ENCODE measurements at places on chromosomes 1 and 21.

DNA sequence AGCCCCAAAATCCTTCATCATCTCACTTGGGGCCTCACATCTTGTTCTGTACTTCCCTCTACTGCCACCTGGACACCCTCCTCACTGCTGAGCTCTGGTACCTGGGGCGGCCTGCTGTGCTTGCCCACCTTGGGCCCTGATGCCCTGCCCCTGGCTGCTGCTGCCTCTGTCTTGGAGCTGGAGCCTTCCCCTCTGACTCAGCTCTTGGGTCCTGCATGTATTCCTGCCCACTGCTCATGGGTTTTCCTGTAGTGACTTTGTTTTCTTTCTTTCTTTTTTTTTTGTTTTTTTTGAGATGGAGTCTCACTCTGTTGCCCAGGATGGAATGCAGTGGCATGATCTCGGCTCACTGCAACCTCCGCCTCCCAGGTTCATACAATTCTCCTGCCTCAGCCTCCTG, 37.5 kb downstream of the TRAPPC10 start:
- peaks cover 41% of the 10 kb centered on the region for H3K36me3 ChIP-seq
- peaks cover 20% of the 10 kb centered on the region for H3K4me1 ChIP-seq
- H3K27me3 ChIP-seq: no peaks in the 10 kb centered on the region
- no peak for DNase-seq

GRCh38 chr1:155294520-155295182, 6.6 kb downstream of the PKLR start:
- peaks cover 8% of the 10 kb centered on the region for H3K4me1 ChIP-seq
- no peak overlapping the region for H3K27ac ChIP-seq
- no peaks in the 10 kb centered on the region for H3K36me3 ChIP-seq

- no peak for DNase-seq
- H3K27ac ChIP-seq: no peak overlapping the region
- H3K4me1 ChIP-seq: peaks cover 5% of the 10 kb centered on the region
- no peaks in the 10 kb centered on the region for H3K27me3 ChIP-seq
- H3K4me3 ChIP-seq: no peak overlapping the region
- H3K36me3 ChIP-seq: no peaks in the 10 kb centered on the region
Observed at GRCh38 chr1:198493329-198493728, 47.2 kb downstream of the ATP6V1G3 start.

DNA sequence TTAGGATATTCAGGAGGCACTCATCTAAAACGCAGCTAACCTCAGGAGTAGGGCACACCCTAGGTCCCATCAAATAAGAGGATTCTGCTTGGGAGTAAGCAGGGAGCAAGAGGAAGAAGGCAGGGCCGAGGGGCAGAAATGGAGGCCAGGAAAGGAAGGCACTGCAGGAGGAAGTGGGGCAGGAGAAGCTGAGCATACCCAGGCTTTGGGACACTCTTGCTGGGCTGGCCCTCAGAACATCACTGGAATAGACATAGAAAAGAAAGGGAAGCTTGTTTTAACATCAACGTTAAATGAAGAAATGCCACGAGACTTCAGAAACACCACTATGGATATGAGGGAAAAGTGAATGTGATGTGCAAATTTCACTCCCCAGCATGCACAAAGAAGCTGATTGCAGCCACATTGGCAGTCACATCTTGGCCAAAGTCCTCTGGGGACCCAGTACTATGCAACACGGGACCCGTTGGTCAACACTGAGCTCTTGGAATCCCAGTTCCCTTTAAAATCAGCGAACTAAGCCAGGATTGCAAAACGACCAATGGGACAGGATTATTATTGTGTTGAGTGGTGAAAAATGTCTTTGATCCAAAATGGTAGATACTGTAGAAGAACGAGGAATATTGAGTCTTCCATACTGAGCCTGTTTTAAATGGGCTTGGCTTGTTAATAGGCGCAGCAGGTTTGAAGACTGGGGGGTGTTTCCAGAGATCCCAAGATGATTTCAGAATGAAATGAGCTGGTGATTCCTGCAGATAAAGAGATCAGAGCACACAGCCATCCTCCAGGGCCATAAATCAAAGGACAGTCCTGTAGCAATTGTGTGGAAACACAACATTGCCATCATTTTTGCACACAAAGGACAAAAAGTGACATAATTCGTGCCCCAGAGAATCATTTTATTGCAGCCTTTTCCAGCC, 152.4 kb downstream of the TOMM20 start:
- peaks cover 16% of the 10 kb centered on the region for H3K36me3 ChIP-seq
- peaks cover 86% of the 10 kb centered on the region for H3K4me1 ChIP-seq
- no peak for DNase-seq
- no peaks in the 10 kb centered on the region for H3K27me3 ChIP-seq
- no peak overlapping the region for H3K4me3 ChIP-seq
- H3K27ac ChIP-seq: peak overlapping the region; percentile 79

- H3K36me3 ChIP-seq: peaks cover 30% of the 10 kb centered on the region
- peak; percentile 73 for DNase-seq
- peaks cover 5% of the 10 kb centered on the region for H3K27me3 ChIP-seq
- peak overlapping the region; percentile 98 for H3K4me3 ChIP-seq
Observed at GRCh38 chr1:155136748-155137147, 1.1 kb downstream of the SLC50A1 start.

- H3K36me3 ChIP-seq: no peaks in the 10 kb centered on the region
- H3K4me1 ChIP-seq: peaks cover 14% of the 10 kb centered on the region
- no peak overlapping the region for H3K4me3 ChIP-seq
- no peak overlapping the region for H3K27ac ChIP-seq
Observed at GRCh38 chr1:87155170-87155569, 173.5 kb upstream of the LMO4 start.

DNA sequence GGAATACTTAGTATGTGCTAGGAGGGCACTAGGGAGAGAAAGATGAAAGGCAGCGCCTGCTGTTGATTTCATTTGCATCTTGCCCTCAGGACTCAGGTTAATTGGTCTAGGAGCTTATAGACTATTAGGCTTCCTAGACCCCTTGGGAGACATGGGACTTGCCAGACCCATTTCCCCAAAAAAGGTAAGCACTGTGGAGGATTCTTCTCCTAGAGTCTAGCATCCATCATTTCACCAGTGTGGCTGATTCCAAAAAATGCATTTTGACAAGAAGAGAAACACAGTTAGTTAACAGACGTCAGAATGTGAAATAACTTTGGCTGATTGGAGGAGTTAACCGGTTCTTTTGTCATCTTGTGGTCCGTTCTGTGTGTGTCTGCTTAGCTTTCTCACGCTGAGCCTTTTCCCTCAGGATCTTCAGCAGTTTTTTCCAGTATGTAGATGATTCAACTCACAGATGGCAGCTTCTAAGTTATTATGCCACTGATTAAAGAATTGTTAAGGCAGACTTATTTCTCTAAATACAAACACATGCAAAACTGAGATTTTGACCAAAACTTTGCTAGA, 108.8 kb downstream of the KIF26B start:
- H3K27ac ChIP-seq: no peak overlapping the region
- H3K4me1 ChIP-seq: no peaks in the 10 kb centered on the region
- H3K27me3 ChIP-seq: no peaks in the 10 kb centered on the region
- H3K36me3 ChIP-seq: no peaks in the 10 kb centered on the region

- no peak overlapping the region for H3K27ac ChIP-seq
- no peaks in the 10 kb centered on the region for H3K36me3 ChIP-seq
- peaks cover 7% of the 10 kb centered on the region for H3K4me1 ChIP-seq
- H3K27me3 ChIP-seq: no peaks in the 10 kb centered on the region
Observed at GRCh38 chr1:243475966-243476365, 220.1 kb downstream of the SDCCAG8 start.

GRCh38 chr1:40938393-40938792, 41.1 kb upstream of the CTPS1 start:
- no peak overlapping the region for H3K27ac ChIP-seq
- H3K27me3 ChIP-seq: peaks cover 6% of the 10 kb centered on the region
- no peaks in the 10 kb centered on the region for H3K4me1 ChIP-seq
- H3K36me3 ChIP-seq: no peaks in the 10 kb centered on the region
- H3K4me3 ChIP-seq: no peak overlapping the region

DNA sequence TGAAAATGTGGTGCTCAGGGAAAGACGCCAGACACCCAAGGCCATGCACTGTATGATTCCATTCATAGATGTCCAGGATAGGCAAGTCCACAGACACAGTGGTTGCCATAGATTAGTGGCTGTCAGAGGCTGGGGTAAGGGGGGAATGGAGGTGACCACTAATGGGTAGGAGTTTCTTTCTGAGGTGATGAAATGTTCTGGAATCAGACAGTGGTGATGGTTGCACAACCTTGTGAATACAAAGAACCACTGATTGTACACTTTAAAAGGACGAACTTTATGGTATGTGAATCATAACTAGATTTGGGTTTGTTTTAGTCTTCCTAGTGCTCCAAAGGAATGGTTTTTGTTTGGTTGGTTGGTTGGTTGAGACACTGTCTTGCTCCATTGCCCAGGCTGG, 51.7 kb downstream of the PRAMEF20 start:
- DNase-seq: no peak
- no peak overlapping the region for H3K4me3 ChIP-seq
- H3K27me3 ChIP-seq: no peaks in the 10 kb centered on the region
- no peak overlapping the region for H3K27ac ChIP-seq

DNA sequence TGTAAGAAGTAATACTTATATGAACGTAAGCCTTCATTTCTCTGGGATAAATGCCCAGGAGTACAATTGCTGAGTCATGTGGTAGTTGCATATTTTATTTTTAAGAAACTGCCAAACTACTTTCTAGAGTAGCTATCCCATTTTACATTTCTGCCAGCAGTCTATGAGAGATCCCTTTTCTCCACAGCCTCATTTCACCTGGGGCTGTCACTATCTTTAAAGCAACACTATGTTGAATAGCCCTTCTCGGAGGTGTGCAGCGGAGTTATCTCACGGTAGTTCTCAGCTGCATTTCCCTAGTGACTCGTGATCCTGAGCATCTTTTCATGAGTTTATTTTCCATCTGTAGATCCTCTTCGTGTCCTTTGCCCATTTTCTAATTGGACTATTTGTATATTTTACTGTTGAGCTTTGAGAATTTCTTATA, 93.4 kb downstream of the ADARB1 start:
- H3K36me3 ChIP-seq: no peaks in the 10 kb centered on the region
- H3K27ac ChIP-seq: no peak overlapping the region
- H3K4me3 ChIP-seq: no peak overlapping the region
- no peaks in the 10 kb centered on the region for H3K27me3 ChIP-seq

GRCh38 chr1:156281281-156281680, 1.3 kb downstream of the SMG5 start:
- peaks cover 38% of the 10 kb centered on the region for H3K4me1 ChIP-seq
- no peaks in the 10 kb centered on the region for H3K27me3 ChIP-seq
- peak overlapping the region; percentile 93 for H3K4me3 ChIP-seq
- DNase-seq: peak; percentile 76
- H3K27ac ChIP-seq: peak overlapping the region; percentile 96

GRCh38 chr1:117138561-117138960, 17.0 kb upstream of the TRIM45 start:
- no peak overlapping the region for H3K4me3 ChIP-seq
- H3K36me3 ChIP-seq: no peaks in the 10 kb centered on the region
- H3K27ac ChIP-seq: no peak overlapping the region
- no peak for DNase-seq
- peaks cover 17% of the 10 kb centered on the region for H3K27me3 ChIP-seq

- H3K27me3 ChIP-seq: peaks cover 16% of the 10 kb centered on the region
- H3K4me1 ChIP-seq: no peaks in the 10 kb centered on the region
- no peaks in the 10 kb centered on the region for H3K36me3 ChIP-seq
- no peak overlapping the region for H3K4me3 ChIP-seq
- H3K27ac ChIP-seq: no peak overlapping the region
- no peak for DNase-seq
Observed at GRCh38 chr1:228050571-228051231, 31.8 kb upstream of the ARF1 start.

- no peak overlapping the region for H3K4me3 ChIP-seq
- peaks cover 23% of the 10 kb centered on the region for H3K27me3 ChIP-seq
- H3K27ac ChIP-seq: no peak overlapping the region
- no peak for DNase-seq
- H3K4me1 ChIP-seq: peaks cover 5% of the 10 kb centered on the region
Observed at GRCh38 chr1:39680751-39681150, 8.8 kb upstream of the NT5C1A start.

GRCh38 chr1:214466403-214467077, 84.9 kb downstream of the PTPN14 start:
- no peaks in the 10 kb centered on the region for H3K36me3 ChIP-seq
- H3K27ac ChIP-seq: no peak overlapping the region
- no peaks in the 10 kb centered on the region for H3K27me3 ChIP-seq
- no peak overlapping the region for H3K4me3 ChIP-seq
- H3K4me1 ChIP-seq: peaks cover 5% of the 10 kb centered on the region
- no peak for DNase-seq

DNA sequence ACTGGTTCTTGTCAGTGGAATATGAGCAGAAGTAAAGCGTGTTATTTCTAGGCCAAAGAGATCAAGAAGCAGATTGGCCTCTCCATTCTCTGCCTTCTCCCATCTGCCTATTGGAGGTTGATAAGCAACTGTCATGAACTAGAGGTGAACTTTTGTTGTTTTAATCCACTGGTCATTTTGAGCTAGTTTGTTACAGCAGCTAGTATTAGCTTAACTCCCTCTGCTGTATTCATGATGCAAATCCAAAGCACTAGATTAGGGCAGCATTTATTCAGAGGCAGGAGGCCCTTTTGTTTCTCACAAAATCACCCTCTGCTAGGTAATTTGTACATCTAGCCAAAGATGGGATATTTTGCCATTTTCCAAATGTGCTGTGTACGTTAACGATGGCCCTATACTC, 97.3 kb upstream of the DPT start:
- H3K27me3 ChIP-seq: peaks cover 6% of the 10 kb centered on the region
- H3K36me3 ChIP-seq: no peaks in the 10 kb centered on the region
- no peak overlapping the region for H3K4me3 ChIP-seq
- H3K4me1 ChIP-seq: peaks cover 7% of the 10 kb centered on the region
- no peak for DNase-seq

- no peak overlapping the region for H3K27ac ChIP-seq
- H3K4me3 ChIP-seq: no peak overlapping the region
Observed at GRCh38 chr1:150995896-150996295, 10.8 kb downstream of the MINDY1 start.

DNA sequence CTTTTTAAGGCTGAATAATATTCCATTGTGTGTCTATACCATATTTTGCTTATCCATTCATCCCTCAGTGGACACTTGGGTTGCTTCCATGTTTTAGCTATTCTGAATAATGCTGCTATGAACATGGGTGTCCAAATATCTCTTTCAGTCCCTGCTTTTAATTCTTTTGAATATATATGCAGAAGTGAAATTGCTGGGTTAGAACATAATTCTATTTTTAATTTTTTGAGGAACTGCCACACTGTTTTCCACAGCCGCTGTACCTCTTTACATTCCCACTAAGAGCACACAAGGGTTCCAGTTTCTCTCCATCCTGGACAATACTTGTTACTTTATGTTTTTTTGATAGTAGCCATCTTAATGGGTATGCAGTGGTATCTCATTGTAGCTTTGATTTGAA, 65.6 kb downstream of the RIMS3 start:
- H3K36me3 ChIP-seq: no peaks in the 10 kb centered on the region
- H3K4me1 ChIP-seq: no peaks in the 10 kb centered on the region
- H3K4me3 ChIP-seq: no peak overlapping the region
- H3K27me3 ChIP-seq: peaks cover 18% of the 10 kb centered on the region
- DNase-seq: no peak
